ENCODE measurements at places on chromosomes 3 and 15.

- DNase-seq, result no peak
These were observed 10.2 kb upstream of the LACTB start for GRCh38 chr15:63111481-63111880.

DNA sequence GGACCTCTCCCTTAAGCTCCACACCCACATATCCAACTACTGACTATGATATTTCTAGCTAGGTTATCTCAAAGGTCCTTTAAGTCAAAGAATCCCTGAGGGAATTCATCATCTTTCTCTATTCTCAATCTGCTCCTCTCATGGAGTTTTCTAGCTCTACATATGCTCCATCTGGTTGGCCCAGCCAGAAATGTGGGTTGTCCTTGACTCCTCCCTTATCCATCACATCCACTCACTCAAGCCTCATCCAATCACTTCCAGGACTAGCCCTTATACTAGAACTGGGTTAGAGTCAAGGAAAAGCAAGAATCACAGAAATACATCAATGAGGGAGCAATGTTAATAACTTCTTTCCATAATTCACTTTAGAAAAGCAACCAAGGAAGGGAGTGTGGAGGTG is 45.4 kb downstream of the ZNF106 start:
- DNase-seq, result no peak

- no peak for DNase-seq
These were observed 417.7 kb upstream of the TBL1XR1 start for GRCh38 chr3:177615015-177615414.

GRCh38 chr3:23711916-23712494 is 93.8 kb upstream of the UBE2E1 start:
- DNase-seq, result no peak

GRCh38 chr3:11924518-11924917 is 77.8 kb upstream of the TAMM41 start:
- no peak for DNase-seq

- DNase-seq, result no peak
These were observed 125.4 kb upstream of the RAD18 start for GRCh38 chr3:9088441-9089353.

- DNase-seq, result no peak
These were observed 606.2 kb upstream of the TBL1XR1 start for GRCh38 chr3:177803500-177803899.

DNA sequence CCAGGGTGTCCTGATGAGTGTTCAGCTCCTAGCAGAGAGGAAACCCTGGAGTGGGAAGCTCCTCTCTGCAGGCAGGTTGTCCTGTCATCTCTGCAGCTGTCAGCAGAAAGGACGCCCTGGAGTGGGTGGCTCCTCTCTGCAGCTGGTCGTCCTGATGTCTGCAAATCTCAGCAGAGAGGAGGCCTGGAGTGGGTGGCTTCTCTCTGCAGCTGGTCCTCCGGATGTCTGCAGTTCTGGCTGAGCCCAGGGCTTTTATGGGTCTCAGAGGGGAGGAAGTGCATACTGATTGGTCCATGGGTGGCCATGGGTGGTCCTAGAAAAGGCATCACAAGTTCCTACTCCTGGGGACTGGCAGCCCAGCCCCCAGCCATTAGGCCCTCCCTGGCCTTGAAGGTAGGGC is 102.6 kb upstream of the BNIP2 start:
- no peak for DNase-seq

GRCh38 chr3:32593903-32594525 is 23.4 kb upstream of the DYNC1LI1 start:
- DNase-seq, result no peak

GRCh38 chr15:72902245-72902918 is 118.8 kb upstream of the ADPGK start:
- DNase-seq, result no peak

DNA sequence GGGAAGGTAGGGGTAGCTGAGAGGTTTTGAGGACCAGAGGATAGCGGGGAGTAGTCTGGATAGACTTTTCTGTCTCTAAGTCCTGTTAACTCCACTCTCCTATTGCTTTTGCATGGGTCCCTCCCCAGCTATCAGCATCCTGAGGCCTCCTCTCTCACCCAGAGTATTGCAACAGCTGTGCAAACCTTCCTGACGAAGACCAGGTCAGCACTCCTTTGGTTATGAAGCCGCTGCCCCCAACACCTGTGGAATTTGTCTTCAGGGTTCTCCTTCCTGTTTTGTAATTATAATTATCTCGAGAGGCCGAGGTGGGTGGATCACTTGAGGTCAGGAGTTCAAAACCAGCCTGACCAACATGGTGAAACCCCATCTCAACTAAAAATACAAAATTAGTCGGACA is 24.8 kb downstream of the TYRO3 start:
- DNase-seq, result no peak

- DNase-seq, result peak; percentile 76
These were observed 34.2 kb upstream of the VPS8 start for GRCh38 chr3:184777566-184778356.

- no peak for DNase-seq
These were observed 328.3 kb downstream of the THSD4 start for GRCh38 chr15:71443538-71443937.

- DNase-seq, result no peak
These were observed 166.7 kb downstream of the FOXP1 start for GRCh38 chr3:71416876-71417275.

DNA sequence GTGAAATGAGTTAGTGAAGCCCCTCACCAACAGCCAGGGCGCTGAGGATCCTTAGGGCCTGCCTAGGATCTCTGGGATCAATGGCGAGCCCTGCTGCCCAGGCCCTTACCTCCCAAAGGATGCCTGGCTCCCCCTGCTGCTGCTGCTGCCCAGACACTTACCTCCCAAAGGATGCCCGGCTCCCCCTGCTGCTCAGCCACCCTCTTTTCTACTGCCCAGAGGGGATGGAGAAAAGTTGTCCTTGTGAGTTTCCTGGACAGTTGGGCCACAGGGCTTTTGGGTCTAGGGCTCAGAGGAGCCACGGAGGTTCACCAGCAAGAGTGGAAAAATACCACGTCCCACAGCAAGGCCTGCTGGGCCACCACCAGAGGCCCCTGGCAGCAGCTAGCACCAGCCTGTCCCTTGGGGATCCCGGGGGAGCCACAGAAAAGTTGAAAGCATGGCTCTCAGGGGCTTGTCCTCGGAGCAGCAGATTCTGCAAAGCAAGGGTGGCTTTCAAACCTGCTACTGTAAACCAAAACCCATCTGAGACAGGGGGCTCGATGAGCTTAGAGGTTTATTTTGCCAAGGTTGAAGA is 59.4 kb downstream of the SLC6A6 start:
- no peak for DNase-seq

DNA sequence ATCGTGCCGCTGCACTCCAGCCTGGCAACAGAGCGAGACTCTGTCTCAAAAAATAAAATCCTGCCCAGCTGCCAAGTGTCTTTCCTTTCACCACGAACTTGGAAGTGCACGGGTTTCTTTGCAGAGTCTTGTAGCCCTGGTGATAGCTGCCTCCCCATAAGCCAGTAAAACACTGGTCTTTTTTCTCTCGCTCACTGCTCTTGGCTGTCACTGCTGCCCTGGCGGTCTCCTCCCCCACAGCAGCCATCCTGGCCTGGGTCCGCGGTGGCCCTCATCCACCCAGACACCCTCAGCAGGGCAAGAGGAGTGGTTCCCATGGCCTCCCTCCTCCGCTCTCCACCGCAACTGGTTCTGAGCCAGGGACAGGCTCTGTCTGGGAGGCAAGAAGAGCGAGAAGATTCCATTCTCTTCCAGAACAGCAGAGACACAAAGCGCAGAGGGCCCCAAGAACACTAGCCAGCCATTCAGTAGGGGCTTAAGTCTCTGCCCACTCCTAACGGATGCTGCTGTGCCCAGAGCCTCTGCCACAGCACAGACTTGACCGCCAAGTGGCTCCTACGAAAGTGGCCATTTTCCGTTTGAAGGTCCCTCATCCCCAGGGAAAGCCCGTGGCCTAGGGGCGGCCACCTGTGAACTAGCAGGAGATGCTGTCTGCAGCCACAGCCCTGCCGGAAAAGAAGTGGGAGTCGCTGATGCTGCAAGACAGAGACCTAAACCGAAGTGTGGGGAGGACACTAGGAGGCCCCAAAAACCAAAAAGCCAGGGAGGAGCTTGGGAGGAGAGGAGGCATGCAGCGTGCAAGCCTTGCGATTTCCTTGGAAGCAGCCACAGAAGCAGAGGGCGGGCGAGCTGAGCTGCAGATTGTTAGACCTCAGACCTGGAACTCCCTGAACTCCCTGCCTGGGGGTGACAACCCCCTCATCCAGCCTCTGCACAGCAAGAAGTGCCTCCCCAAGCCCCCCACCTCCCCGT is 44.1 kb downstream of the KLHL25 start:
- no peak for DNase-seq

- DNase-seq, result no peak
These were observed 119.3 kb upstream of the DAZL start for GRCh38 chr3:16724487-16724886.

GRCh38 chr3:23508464-23508863 is 297.3 kb upstream of the UBE2E1 start:
- no peak for DNase-seq

DNA sequence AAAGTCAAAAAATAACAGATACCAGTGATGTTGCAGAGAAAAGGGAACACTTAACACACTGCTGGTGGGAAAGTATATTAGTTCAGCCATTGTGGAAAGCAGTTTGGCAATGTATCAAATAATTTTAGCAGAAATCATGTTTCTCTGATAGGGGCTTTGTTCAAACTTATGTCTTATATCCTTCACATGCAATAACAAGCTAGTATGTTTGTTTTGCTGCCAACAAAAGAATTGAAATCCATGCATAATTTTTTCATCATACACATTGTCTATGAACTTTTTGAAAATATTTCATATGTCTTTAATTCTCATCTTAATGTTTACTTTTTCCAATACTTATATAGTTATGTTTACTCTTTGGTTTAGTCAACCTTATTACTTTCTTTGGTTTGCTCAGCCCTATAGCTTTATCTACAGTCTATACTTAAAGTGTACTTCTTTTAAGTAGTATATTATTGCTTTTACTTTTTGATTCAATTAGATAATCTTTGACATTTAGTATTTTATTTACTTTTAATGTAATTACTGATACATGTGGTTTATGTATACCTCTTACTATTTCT is 639.6 kb upstream of the CBLB start:
- no peak for DNase-seq

DNA sequence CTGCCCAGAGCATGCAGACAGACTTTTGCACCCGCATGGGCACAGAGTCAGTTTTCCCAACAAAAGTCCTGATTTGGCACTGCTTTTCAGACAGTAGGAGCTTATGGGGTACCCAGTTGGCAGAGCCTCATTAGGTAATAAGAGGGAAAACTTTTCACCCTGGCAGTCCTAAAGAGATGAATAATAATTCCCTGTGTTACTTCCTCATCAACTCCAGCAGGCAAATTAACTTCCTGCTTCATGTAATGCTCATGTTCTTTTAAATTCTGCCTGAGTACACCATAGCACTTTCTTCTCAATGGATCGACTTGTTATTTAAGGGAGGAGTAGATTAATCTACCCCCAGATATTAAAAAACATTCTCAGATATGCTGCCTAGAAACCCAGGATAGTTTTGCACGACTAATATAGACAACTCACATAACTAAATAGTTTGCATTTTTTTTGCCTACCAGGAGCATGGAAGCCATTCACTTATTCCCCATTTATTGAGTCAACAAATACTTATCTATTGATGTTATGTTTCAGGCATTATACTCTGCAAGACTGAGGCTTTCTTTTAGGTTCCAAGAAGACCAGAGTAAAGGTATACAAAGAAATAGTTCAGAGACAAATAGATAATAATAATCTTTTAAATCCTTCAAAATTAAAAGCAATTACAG is 214.5 kb downstream of the KCNMB2 start:
- no peak for DNase-seq

GRCh38 chr3:152146461-152146860 is 122.3 kb upstream of the MBNL1 start:
- no peak for DNase-seq

- peak; percentile 66 for DNase-seq
These were observed 801 bp downstream of the ARHGAP31 start for GRCh38 chr3:119294696-119295671.

- no peak for DNase-seq
These were observed 5.1 kb downstream of the FSIP1 start for GRCh38 chr15:39777496-39777895.

- no peak for DNase-seq
These were observed 12.1 kb downstream of the GALK2 start for GRCh38 chr15:49182128-49182527.

GRCh38 chr15:33296856-33297255 is 13.9 kb upstream of the RYR3 start:
- DNase-seq, result no peak

DNA sequence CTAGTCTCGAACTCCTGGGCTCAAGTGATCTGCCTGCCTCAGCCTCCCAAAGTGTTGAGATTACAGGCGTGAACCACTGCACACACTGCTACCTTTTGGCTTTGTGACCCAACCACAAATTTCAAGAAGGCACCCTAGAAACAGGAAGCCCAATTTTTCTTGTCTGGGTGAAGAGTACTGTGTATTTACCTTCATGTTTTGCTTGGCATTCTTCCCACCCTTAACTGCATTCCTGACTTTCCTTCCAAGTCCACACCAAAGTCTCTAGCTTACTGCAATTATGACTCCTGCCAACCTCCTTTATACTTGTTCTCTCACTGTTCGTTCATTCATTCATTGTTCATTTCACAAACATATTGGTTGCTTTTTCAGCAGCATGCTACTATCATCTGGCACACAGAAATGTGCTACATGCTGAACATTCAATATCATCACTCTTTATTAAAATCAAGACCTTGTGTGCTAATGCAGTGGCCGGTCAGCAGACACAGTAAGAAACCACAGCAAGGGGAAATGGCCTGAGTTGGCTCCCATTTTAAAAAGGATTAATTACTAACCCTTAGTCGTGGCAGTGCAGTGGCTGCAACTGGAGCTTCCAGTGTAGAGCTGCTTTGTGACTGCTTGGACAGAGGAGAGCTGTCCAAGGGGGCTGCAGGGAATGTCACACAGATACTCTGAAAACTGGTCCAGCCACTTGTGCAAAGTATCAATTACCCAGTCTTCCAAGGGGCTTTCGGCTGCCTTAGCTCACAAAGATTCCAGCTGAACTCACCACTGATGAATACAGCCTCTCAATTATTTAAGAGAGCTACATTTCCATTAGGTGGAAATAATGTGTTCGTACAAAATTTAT is 94.0 kb downstream of the ETFA start:
- DNase-seq, result no peak

- DNase-seq, result no peak
These were observed 29.6 kb upstream of the CEMIP start for GRCh38 chr15:80749589-80749988.

GRCh38 chr15:93058904-93059427 is 30.0 kb downstream of the RGMA start:
- no peak for DNase-seq

GRCh38 chr15:71131601-71132362 is 16.5 kb downstream of the THSD4 start:
- DNase-seq, result no peak

GRCh38 chr15:28265334-28266019 is 56.5 kb downstream of the HERC2 start:
- no peak for DNase-seq

GRCh38 chr3:137460944-137461343 is 303.2 kb upstream of the SOX14 start:
- DNase-seq, result no peak

- no peak for DNase-seq
These were observed 891 bp downstream of the EXOG start for GRCh38 chr3:38497031-38497430.
